ENCODE measurements at places on chromosomes 7 and 10.

- DNase-seq: no peak
Measured at GRCh38 chr7:157619753-157620525, 283.1 kb downstream of the DNAJB6 start.

DNA sequence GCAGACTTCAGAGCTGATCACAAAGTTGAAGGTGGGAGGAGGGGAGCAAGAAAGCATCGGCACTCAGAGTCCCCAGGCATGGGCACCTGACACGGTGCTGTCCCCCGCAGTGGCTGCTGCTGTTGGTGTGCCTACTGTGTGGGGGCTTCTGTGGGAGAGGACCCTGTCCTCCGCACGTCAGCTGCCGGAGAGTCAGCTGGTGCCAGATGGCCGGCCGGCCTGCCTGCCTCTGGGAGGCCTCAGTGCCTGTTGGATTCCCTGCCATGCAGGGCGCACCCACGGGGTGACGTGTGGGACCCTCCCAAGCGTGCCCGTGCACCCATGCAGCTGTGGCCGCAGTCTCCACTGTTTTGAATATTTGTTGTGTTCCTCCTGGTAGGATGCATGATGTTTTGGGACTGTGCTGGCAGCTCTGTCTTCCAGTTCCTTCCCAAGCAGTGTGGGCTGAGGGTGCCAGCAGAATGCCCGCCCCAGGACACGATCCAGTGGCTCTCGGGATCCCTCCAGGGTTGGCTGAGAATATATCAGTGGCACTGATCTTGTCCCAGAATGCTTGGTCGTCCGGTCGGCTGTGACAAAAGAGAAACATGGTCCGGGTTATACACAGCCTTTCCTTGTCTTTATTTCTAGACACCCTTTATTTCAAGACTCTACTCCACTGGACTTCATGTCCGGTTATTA is 185.6 kb downstream of the MGMT start:
- no peak for DNase-seq

DNA sequence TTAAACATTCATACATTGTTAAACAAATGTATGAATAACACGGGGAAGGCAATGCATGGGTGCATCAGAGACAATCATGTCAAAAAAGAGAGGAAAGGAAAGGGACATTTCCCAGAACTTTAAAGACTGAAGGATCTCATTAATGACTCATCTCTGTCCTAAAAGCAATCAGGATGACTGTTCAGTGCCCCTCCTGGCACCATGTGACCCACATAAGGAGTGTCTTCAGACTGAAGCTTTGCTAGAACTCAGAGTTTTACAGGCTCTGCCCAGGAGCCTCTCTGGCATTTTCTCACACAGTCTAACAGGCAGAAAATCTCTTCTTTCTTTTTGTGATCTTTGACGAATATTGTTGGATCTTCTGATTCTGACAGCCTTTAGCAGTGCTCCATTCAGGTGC is 315.3 kb downstream of the OTUD1 start:
- no peak for DNase-seq

GRCh38 chr10:48547981-48548380 is 56.9 kb downstream of the ARHGAP22 start:
- DNase-seq: no peak

DNA sequence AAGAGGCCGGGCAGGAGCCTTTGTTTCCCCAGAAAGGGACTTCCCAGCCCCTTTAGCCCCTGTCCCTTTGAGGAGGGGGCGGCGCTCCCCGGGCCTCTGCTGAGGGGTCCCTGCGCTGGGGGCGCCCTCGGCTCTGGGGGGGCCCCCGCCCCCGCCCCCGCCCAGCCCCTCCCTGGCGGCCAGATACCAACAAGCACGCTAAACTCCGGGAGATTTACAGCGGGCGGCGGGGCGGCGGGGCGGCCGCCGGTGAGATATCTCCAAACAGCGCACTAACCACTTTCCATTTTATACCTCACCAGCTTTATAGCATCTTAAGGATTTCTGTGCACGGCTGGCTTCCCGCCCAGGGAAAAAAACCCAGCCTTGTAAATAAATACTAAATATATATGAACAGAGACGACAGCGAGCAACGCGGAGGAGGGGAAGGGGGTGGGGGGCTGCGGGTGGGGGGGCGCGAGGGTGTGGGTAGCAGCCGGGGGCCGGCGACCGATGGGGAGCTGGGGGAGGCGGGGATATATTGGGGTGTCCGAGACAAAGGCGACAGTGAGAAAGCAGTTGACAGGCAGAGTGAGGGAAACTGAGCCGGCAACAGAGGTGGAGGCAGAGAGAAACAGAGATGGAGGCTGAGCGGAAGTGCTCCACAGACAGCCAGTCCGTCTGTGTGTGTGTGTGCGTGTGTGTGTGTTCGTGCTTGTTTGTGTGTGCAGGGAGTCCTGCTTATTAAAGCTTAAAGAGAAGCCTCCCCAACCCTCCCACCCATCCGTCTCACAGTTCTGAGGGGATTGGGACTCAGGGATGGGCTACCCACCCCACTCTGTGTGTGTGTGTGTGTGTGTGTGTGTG is 85.8 kb downstream of the HIF1AN start:
- peak; percentile 31 for DNase-seq

DNA sequence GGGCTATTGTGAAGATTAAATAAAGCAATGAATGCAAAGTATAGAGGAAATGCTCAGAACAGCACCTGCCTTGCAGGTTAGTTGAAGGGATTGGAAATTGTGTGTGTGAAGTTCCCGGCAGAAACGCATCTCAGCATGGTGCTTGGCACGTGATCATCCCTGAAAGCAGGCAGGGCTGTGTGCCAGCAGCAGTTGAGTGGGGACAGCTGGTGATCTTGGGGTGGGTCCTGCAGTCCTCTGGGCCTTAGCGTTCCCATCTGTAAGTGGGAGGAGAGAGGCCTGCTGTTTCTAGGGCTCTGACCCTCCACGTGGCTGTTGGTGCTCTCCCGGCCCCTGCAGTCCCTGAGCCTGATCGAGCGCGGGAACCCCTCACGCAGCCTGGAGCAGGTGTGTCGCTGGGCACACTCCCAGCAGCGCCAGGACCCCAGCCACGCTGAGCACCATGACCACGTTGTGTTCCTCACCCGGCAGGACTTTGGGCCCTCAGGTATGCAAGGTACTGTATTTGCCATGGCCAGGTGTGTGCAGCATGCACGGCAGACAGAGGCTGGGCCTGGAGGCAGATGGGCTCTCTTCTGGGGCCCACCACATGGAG is 55.3 kb downstream of the TBATA start:
- no peak for DNase-seq

DNA sequence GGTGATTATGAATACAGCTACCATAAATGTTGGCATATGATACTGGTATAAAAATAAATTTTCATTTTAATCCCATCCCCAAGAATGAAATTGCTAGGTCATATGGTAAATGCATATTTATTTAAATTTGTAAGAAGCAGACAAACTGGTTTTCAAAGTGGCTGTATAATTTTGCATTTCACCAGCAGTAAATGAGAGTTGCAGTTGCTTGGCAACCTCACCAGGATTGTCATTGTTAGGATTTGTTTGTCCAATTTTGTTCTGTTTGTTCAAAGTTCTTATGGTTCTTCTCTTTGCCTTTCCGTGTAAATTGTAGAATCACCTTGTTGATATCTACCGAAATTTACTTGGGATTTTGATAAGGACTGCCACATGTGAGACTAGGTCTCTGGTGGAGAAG is 237.4 kb downstream of the OTUD1 start:
- DNase-seq: no peak

DNA sequence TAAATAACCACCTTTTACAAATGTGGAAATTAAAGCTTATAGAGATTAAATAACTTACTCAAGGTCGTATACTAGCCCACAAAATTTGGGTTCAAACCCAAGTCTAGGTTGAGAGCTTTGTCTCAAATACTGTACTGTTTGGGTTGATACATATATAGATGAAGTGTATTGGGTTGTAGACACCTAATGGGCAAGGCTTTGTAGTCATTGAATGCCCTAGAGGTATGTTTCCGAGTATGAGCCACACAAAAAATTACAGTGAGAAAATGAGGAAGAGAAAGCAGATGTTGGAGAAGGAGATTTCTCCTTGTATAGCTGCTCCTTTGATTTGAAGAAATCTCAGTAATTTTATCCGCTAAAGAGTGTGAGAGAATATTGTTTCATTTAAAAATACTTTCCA is 60.6 kb downstream of the C1GALT1 start:
- DNase-seq: no peak

- DNase-seq: no peak
Measured at GRCh38 chr7:158725506-158725800, 20.8 kb upstream of the NCAPG2 start.

- no peak for DNase-seq
Measured at GRCh38 chr10:27998954-27999275, at the start of gene ODAD2. TSS of gene ODAD2 (minus strand) at chr10:27999079. CDS start at chr10:27995142, 3,937 bp downstream.

DNA sequence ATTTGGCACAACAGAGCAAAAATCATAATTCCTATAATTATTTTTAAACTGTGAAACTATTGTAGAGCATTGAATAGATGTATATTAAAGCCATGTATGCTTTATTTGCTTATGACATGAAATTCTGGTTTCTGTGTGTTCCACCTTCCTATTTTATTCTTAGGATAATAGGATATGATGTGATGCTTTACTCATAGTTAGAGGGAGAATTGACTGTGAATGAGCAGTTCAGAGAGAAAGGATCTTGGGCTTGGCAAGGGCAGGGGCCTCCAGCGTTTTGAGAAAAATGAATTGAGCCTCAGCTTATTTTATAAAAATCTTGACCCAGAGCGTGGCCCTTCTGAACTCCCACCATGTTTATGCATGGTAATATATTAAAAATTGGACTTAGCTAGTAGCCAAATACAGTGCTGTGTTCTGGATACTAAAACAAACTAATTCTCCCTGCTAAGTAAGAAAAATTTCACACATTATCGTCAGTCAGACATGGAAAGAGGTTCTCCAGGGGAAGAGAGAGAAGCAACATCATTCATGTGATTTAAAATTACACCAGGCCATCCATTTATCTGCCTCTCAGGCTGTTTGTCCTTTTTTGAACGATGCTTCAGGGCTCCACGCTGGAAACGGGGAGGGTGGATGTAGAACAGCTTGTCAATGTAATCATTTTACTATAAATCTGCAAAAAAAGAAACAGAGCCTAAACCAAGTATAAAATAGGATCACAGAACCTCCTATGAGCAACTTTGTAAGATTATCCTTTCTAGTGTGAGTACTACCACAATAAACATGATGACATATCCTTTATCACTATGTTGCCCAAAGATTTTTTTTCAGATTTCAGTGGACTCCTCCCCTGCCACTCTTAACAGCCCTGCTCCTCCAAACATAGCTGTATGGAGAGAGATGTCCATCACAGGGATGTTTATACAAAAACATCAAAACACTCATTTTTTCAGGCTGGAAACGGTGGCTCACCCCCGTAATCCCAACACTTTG is 258.1 kb upstream of the C7orf33 start:
- no peak for DNase-seq

- no peak for DNase-seq
Measured at GRCh38 chr10:55019439-55019838, 218.4 kb upstream of the PCDH15 start.

DNA sequence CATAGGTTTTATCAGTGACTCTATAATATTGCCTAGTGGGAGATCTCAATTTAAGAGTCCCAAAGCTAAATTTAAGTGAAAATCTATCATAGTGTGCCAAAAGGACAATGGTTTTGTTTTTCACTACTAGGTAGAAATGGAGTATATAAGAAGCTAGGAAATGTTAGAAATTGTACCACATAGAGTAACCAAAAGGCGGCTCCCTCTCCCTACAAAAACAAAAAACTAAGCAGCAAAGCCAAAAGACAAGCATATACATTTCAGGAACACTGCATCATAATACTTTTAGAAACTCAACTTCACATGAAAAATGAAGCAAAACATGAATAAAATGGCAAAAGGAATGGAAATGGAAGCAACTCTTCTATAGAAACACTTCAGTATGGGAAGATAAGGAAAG is 271.6 kb downstream of the CACNA2D1 start:
- no peak for DNase-seq

DNA sequence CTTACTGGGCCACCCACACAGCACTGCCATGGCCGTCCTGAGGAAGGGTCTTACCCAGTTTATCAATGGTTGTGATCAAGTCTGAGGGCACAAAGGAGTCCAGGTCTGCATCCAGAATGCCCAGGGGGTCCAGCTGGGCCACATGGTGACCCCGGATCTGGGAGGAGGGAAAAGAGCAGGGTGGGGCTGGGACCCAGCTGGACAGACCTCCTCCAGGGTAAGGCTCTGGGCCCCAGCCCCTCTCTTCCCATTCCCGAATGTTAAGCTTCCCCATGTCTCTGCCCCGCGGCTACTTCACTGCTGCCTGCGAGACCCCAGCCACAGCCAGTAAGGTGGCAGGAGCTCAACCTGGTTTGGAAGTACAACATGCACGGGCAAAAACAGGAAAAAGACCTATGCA is 9.5 kb downstream of the OGDHL start:
- DNase-seq: no peak

GRCh38 chr7:100570954-100571828 is 2.5 kb downstream of the SAP25 start:
- DNase-seq: no peak

GRCh38 chr10:112525200-112525599 is 78.2 kb downstream of the VTI1A start:
- no peak for DNase-seq

GRCh38 chr7:112898432-112899290 is 108.5 kb upstream of the TMEM168 start:
- DNase-seq: no peak
